ENCODE measurements at places on chromosomes 7 and 10.

- no peak for DNase-seq
Measured at GRCh38 chr7:131652934-131653333, 96.5 kb upstream of the PODXL start.

- DNase-seq = no peak
Measured at GRCh38 chr7:42247301-42247700, 10.3 kb upstream of the GLI3 start.

DNA sequence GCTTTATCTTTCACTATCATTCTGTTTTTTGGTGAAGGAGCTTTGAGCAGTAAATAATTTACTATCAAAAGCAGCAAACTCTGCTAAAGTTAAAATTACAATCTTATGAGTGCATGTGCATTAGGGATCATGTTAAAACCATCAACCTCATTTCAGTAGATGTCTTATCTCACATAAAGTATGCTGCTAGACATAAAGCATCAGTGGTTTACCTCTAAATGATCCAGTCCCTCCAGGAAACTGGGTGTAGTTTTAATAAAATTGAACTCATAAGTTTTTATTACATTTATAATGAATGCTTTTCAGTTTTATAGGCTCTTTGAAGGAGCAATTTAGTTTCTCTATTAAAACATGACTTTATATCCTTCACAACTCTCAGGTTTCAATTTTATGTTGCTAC, 108.7 kb downstream of the LRRN3 start:
- no peak for DNase-seq

- DNase-seq = no peak
Measured at GRCh38 chr10:62430881-62431280, 56.7 kb downstream of the ZNF365 start.

Measured in hematopoietic multipotent progenitor cell treated with erythropoietin and hydrocortisone succinate and interleukin-3 and kit ligand, for 6 days (in vitro differentiated cells).